WTC11 (cell line): ENCODE measurements at places on chromosomes 12 and 14. TPM values are rescaled to one million over a fixed set of nuclear protein-coding genes. Genes with fewer than 3 reads are reported as not detected.

DNA sequence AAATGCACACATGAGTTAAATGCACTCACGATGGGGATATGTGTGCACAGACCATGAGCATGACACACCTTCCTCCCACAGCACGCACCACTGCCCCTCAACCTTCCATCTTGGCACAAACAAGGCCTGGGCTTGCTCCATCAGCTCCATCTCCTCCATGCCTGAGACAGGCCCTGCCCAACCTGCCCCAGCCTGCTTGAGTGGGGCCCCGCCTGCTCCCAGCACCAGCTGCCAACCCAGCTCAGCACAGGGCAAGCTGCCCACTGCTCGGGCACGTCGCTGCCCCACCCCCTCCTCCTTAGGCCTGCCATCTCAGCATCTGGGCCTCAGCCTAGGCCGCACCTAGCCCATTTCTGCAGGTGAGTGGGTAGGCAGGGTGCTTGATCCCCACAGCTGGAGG lies 27.6 kb upstream of the KRT78 start:
- DNase-seq: no peak

The HPD gene
- 0.39 to 0.48 TPM (median 0.44 TPM) in 3 replicates for total RNA-seq

The DNAJC22 gene
- 0.14 to 0.24 TPM (median 0.23 TPM) in 3 replicates for total RNA-seq

The ENDOU gene
- not detected in 3 replicates for total RNA-seq

DNA sequence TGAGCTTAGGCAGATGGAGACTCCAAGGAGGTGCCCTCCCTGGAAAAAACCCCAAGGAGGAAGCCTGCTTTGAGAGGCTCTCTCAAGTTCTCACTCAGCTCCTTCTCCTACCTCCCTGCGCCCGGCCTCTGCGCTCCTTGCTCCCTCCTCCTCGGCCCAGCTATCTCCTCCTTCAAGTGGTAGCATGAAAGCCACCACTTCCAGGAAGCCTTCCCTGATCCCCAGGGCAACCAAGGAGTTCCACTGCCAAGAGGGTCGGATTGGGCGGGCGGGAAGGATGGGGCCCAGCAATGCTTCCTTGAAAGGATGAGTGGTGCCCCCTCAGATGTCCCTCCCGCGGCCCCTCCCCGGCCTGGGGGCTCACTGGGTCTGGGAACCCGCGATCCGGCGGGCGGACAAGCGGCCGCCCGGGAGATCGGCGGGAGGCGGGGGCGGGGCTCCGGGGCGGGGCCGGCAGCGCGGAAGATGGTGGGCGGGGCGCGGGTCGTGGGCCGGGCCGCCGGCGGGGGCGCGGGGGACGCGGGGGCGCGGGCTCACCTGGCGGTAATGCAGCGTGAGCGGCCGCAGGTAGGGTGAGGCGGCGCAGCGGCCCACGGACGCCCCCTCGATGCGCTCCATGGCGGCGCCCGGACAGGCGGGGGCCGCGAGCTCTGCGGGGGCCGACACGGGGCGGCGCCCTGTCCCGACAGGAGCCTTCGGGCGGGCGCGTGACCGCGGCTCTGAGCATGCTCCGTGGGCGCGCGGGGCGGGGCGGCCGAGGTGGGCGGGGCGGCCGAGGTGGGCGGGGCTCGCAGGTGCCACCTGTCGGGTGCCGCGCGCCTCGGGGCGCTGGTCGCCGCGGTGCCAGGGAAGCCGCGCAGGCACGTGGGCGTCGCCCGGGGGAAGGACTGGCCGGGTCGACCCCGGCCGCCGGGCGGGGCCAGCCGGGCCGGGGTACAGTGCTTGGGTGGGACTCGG lies at the start of gene NUDT14:
Gene NUDT14 (minus strand): TSS at position 721 of the 957 bp plus-strand sequence. CDS start 103 bp downstream, at position 618.
- peak; percentile 78 for DNase-seq

DNA sequence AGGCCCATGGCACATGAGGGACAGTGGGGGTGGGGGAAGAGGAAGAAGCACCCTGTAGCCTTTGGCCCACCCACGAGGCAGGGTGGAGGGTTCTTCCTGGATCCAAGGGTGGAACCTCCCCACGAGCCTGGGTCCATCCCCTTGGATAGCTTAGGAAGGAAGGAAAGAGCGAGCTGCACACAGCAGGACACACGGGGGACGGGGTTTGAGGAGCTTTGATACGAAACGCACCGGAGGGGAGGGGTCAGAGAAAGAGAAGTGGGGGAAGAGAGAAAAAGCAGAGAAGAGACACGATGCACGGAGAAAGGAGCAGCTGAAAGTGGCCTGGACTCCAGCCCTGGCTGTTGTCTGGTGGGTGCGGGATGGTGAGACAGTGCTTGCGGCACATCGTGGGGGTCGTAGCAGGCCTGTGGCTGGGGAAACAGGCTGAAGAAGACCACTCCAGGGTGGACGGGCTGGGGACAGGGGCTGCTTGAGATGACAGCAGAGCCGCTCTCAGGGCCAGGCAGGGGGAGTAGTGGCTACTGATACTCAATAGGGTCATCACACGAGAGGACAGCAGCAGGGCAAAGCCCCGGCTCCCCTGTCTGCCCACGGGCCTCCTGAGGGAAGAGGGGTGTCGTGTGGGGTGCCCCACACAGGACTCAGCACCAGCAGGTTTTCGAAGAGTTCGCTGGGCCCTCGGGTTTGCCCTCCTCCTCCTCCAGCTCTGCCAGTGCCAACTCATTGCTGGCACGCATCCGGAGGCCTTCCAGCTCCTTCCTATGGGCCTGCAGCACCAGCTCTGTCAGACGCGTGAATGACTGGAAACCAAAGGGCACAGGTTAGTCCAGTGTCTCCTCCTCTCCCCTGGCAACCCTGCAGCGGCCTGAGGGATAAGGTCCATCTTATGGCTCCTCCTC lies 5.4 kb upstream of the GPX2 start:
- DNase-seq: no peak

GRCh38 chr14:96164861-96165490 lies 39.7 kb upstream of the BDKRB2 start:
- no peak for DNase-seq

- no peak for DNase-seq
These were observed 434.3 kb upstream of the STXBP6 start for GRCh38 chr14:25484235-25484634.

DNA sequence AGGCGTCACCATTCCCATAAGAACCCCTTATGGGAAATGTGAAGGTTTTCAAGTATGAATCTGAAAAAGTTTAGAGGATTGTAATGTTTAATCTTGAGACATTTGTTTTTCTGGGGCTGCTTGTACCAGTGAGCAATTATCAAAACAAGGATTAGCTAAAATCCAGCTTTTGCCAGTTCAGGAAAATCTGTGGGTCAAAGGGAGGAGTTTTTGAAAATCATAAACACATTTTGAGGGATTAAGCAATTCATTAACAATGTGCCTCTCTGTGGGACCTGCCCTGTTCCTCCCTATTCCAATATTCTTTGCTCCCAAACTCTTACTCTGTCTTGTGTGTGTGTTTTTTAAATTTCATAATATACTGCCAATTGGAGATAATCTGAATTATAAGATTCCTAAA lies 11.7 kb upstream of the DAAM1 start:
- no peak for DNase-seq

DNA sequence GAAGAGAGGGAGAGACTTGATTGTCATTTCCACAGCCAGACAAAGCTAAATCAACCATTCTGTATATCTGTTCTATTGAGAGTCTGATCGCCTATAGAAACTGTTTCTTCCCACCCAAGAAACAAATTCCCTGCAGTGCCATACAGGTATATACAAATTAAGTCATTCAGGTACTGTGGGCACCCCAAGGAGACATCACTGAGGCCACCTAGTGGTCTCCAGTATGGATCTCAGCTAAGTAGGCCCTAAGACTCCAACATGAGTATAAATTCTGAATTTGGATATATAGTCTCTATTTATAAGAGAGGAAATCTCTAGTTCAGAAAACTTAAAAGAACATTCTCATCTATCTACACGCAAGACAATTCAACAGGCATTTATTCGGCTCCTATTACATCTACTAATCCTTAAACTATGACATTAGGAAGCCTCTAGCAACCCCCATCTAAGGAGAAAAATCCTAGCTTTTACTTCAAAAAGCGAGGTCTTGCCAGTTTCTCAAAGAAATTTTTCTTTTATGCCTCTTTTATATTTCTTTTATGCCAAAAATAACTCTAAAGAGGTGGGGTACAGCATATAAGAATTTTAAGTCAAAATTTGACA lies 62.6 kb downstream of the DCAF5 start:
- peak; percentile 27 for DNase-seq

The LGMN gene
- total RNA-seq: 55.7 to 68.0 TPM (median 66.1 TPM) in 3 replicates

DNA sequence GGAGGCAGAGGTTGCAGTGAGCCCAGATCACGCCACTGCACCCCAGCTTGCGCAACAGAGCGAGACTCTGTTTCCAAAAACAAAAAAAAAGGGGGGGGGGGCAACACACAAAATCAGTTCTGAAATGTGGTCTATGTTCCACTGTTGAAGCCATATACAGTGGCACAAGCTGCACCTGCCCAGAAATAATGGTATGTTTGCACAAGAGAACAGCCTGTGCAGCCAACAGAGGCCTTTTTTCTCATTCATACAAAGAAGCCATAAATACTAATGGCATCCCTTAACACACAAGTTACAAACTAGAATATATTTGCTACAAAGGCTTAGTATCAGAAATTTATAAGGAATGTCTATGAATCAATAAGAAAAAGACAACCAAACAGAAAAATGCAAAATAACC lies 37.1 kb downstream of the ITPR2 start:
- DNase-seq: no peak

The SELPLG gene
- total RNA-seq: 0.18 to 0.46 TPM (median 0.21 TPM) in 3 replicates

The CMA1 gene
- total RNA-seq: not detected in 3 replicates

DNA sequence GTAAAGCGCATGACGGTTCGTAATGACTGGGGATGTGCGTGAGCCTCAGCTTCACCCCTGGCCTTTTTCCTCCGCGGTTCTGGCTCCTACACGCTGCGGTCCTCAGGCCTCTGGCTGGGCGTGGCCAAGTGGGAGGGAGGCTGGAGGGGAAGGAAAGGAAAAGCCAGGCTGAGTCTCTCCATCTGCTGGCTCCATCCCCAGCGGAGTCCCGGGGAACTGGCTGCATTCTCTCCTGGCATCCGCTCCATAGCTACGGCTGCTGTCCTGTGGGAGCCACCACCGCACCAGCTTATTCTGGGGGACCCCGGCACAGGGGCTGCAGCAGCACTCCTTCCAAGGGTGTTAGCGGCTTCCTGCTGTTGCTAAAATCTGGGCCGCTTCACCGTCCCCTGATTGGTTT lies 68.2 kb upstream of the SLC24A4 start:
- DNase-seq: peak; percentile 54

GRCh38 chr14:53953002-53953827 lies 3.4 kb downstream of the BMP4 start:
- peak; percentile 81 for DNase-seq

GRCh38 chr12:1217191-1217949 lies 226.3 kb downstream of the ERC1 start:
- no peak for DNase-seq

The SIX6 gene
- total RNA-seq: 0.07 TPM in 1 of 3 replicates, not detected in the others

- DNase-seq: no peak
These were observed 2.4 kb downstream of the FGFR1OP2 start for GRCh38 chr12:26940516-26941214.

DNA sequence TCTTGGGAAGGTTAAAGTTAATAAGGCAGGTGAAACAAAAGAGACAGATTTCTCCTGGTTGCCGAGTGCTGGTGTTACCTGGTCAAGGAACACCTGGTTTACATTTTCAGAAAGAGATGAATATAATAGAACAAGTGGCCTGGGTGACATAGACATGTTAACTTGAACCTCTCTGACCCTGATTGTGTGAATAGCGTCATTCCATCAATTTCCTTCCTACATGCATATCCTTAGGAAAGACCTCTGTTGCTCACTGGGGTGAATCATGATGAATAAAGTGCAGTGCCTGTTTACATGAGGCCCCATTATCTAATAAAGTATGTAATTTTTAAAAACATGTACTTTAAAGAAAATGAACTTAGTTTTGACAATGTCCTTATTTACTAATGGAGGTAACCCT lies 1822.9 kb upstream of the FLRT2 start:
- no peak for DNase-seq

DNA sequence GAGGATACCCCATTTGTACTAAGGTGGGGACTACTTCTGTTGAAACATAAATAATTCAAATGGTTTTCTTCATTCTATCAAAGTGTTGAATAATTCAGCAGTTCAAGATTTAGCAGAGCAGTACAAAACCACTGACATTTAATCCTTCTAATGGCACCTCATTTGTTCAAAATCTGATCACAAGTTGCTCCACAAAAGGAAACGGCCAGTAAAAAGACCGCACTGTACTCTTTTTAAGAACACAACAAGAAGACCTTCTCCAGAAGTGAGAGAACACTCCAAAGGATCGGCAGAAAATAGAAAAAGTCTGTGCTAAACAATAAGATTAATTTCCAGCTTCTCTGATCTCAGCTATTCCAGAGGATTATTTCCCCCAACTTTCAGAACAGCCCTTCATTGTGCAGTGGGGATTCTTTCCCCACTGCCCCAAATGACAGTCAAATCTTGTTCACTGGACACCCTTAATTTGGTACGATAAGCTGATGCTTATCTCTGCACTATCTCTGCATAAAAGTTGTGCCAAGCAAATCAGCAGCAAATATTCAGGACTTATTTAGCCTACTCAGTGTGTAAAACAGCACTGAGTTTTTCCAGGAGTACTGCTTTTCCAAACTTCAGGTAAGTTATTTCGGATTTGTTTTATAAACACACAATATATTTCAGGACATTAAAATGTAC lies 5.2 kb downstream of the MPHOSPH9 start:
- DNase-seq: no peak

GRCh38 chr12:22731236-22731635 lies 106.3 kb downstream of the ETNK1 start:
- no peak for DNase-seq

The GPRC5A gene
- 1.1 to 1.3 TPM (median 1.3 TPM) in 3 replicates for total RNA-seq

GRCh38 chr14:31479027-31479426 lies 8.8 kb downstream of the GPR33 start:
- DNase-seq: no peak

DNA sequence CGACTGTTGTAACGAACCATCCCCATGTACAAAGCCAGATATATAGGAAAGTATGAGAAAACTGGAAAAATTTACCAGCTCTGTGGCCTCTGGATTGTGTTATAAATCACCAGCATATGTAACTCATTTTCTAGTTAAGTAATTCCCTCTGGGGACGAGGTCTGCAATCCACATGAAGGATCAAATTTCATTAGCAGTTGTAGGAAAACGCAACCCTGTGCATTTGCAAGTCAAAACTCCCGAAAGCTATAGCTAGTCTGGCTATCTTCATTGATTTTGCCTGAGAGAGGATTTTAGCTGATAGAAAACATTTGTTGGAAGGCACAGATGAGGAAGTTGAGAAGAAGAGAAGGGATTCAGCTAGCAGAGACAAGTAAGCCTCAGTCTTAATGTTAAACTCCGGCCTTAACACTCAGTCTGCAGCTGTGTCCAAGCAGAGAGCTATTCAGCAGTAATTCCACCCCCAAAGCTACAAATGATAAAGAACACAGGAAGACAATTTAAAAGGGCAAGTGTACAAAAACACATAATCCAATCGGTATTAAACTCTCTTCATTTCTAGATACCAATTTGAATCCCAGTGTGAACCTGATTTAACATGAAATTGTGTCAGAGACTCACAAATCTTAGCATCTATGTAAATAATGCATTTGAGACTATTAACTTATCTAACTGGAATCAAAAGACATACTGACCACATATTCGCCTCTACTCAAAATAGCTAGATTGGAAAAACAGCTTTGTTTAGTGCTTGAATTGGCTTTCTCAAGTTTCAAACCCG lies 54.2 kb upstream of the CERS5 start:
- DNase-seq: no peak
